ENCODE measurements at places on chromosomes 1 and 21.

DNA sequence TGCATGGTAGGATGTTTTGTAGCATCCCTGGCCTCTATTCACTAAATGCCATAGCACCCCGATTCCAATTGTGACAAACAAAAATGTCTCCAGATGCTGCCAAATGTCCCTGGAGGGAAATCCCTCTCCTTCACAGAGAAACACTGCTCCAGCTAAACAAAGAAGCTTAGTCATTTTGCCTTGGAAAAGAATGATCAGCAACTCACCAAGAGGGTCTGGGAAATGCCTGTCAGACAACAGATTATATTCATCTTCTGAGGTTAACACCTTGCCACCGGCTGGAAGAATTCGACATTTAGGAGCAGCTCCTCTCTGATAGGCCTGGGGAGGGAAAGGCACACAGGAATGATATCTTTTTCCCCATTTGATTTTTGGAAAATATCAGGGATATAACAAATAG is 84.4 kb downstream of the NIBAN1 start:
- no peak for DNase-seq

DNA sequence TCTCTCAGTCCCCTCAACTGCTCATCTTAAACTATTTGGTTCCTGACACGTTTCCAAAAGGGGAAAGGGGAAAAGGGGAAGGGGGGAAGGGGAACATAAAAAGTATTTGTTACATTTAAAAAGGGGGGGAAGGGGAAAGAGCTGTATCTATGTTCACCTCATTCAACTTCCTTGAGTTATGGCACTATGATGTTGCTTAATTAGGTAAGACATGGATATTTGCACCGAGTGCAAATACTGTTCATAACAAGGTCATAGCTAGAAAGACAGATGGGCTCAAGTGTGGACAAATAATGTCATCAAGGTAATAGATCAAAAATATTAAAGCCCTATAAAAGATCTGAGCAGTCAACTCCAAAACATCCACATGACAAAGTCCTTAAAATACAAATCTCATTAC is 26.0 kb downstream of the GPBP1L1 start:
- no peak for DNase-seq

DNA sequence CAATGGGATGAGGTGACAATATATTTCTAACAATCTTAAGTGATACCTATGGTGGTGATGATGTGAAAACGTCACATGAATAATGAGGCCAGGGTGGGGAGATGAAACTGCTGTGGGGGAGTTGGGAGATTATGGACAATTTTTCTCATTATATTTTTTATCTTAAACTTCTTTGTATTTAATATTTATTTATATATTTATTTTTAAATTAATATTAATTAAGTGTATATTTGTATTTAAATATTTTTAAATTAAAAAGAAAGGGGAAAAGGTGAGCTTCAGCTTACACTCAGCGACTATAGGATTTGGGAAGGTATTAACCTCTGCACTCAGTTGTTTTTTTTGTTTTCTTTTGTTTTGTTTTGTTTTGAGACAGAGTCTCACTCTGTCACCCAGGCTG is 158.7 kb downstream of the PSMG1 start:
- DNase-seq = no peak

GRCh38 chr1:244289991-244290785 is 161.5 kb downstream of the ADSS2 start:
- no peak for DNase-seq

DNA sequence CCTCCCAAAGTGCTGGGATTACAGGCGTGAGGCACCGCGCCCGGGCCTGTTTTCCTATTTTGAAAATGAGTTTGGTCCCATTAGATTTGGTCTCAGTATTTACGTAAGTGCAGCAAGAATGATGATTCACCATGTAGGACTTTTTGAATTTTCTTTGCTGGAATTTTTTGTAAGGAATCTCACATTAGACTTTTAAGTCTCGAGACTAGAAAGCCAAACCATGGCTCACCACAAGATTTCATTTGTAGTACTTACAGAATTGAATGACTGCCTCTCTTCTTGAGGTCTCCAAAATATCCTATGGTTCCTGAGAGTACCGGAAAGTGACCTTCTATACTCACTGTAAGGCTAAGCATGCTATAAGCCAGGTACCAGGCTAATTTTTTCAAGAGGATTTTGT is 325 bp downstream of the OR14A2 start:
- DNase-seq = no peak

DNA sequence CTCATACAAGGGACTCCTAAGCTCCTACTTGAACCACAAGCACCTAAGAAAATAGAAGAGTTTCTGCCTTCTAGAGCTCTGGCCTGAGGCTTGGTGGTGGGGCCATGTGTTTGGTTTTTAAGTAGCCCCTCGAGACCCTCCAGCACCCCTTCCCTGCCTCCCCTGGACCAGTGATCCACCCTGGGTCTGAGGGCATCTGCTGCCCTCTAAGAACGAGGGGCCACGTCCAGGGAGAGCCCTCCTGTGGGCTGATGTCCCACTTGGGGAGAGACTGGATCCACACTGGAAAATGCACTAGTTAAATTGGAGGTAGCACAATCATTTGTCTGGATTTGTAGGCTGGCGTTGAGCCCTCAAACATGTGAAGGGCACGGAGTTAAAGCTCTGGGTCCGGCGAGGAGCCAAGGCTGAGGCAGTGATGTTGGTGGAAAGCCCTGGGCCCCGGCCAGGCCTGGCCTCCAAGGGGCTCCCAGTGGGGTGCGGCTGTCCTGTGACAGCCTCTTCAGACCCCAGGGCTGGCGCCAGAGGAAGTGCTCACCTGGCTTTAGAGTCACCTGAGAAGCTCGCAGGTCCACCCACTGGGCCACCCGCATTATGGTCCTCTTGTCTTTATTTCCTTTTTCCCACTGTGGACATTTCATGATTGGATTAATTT is 65.2 kb downstream of the SLC37A1 start:
- DNase-seq = no peak

DNA sequence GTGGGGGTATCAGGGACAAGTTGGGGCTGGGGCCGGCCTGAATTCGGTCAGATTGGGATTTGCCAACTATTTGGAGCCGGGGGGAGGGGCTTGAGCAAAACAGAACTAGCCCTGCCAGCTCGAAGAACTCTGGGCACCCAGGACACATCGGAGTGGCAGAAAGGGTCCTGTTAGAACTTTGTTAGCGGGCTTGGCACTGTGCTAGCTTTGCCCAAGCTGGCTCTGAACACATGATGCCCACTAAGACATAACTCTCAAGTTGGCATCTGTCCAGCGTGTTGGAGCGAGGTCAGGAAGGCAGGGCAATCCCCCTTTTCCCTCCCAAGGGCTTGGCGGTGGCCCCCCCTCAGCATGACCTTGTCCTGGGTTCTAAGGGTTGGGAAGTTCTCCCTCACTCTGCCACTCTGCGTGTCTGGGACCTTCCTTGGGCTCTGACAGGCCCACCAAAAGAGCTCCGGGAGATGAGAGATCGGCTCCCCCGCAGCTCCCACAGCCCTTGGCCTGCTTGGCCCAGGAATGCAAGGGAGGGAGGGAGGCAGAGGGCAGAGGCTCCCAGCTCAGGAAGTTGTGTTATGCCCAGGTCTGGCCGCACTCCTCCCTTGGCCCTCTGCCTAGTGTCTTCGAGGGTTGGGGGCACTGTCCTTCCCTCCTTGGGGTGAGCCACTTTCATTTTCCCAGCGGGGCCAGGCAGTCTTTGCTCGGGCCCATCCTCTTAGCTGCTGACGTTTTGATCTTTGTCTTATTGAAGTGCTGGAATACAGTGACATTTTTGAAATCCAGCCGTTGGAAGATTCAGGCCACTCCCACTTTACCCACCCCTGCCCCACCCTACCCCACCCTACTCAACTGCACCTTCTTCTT is 1.2 kb downstream of the LMNA start:
- peak; percentile 63 for DNase-seq

- DNase-seq = no peak
Measured at GRCh38 chr1:66239834-66240233, 294.1 kb upstream of the SGIP1 start.

GRCh38 chr1:178501705-178502329 is 5.1 kb upstream of the CLEC20A start:
- peak; percentile 87 for DNase-seq

GRCh38 chr1:82399093-82399492 is 598.4 kb downstream of the ADGRL2 start:
- no peak for DNase-seq

DNA sequence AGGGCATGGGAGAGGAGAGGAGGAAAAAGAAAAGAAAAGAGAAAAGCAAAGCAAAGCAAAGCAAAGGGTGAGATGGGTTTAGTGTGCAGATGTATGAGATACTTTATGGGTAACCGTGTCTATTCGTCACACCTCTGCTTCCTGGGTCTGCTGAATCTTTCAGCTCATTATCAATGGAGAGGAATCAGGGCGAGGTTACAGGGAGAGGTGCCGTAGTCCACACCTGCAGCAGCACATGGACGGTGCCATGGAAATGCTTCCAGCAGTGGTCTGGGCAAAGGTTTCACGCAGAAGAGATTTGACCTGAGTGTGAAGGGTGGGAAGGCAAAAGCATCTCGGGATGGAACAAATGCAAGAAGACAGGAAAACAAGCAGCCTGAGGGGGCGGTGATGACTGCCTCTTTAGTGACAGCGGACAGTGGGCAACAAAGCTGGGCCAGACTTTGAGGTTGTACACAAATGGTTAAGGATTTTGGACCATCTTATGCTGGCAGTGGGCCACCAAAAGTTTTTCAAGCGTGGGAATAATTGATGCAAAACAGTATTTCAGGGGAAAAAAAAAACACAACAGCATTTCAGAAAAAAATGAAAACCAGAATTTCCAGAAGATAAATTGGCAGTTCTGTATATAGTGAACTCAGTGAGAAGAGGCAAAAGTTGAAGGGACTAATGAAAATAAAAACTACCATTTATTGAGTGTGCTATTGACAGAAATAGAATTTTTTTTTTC is 19.5 kb upstream of the SRP9 start:
- DNase-seq = no peak

DNA sequence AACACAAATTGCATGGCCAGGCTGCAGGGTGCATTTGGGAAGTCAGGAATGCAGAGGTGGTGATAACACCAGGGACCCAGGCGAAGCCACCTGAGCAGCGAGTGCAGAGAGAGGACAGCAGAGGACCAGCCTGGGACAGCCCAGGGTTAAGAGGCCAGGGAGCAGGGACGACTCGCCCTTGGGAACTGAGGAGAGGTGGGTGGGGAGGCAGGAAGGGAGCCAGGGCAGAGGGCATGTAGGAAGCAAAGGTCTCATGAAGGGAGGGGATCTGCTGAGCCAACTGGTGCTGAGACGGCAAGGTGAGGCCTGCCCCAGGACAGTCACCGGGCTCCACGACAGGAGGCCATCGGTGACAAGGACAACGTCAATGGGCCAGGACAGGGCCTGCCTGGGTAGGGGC is 16.4 kb downstream of the KIF17 start:
- no peak for DNase-seq

All from ecto neural progenitor cell (in vitro differentiated cells).